ENCODE measurements at places on chromosomes 5 and 9. TPM values are rescaled to one million over a fixed set of nuclear protein-coding genes. Genes with fewer than 3 reads are reported as not detected.

DNA sequence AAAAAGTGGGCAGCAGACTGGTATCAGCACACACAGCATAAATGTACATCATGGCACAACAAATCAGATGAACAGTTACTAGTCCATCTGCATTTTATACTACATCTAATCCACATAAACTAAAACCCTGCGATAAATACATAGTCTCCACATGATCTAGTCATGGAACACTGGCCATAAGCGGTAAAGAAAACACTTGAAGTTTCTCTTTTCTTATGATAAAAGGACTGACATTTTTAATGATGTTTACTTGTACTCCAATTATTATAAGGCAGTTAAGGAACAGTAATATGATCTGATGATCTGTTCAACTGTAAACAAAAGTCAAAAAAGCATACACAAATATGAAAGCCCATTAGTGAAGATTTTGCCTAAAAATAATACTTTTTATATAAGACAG is 112.5 kb downstream of the MPDZ start:
- no peak for DNase-seq

- no peak for DNase-seq
These were observed 20.3 kb upstream of the SH3RF2 start for GRCh38 chr5:145915970-145916638.

- DNase-seq, result no peak
These were observed 323.9 kb upstream of the RORB start for GRCh38 chr9:74173284-74173683.

DNA sequence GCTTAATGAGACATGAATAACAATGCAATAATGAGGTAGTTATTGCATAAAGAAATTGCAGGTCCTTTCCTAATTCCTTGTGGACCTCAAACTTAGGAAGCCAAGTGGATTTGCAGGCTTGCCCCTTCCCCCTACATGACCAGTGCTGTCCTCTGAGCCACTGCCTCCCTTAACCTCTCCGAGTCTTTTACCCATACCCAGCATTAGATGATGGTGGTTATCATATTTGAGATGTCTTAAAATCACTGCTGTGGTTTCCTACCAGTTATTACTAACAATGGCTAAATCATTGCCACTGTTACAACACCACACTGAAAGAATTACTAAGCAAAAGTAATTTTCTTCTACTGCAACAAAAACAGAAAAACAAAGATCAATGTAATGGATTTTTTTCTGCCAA is 170.8 kb downstream of the EDIL3 start:
- DNase-seq, result no peak

DNA sequence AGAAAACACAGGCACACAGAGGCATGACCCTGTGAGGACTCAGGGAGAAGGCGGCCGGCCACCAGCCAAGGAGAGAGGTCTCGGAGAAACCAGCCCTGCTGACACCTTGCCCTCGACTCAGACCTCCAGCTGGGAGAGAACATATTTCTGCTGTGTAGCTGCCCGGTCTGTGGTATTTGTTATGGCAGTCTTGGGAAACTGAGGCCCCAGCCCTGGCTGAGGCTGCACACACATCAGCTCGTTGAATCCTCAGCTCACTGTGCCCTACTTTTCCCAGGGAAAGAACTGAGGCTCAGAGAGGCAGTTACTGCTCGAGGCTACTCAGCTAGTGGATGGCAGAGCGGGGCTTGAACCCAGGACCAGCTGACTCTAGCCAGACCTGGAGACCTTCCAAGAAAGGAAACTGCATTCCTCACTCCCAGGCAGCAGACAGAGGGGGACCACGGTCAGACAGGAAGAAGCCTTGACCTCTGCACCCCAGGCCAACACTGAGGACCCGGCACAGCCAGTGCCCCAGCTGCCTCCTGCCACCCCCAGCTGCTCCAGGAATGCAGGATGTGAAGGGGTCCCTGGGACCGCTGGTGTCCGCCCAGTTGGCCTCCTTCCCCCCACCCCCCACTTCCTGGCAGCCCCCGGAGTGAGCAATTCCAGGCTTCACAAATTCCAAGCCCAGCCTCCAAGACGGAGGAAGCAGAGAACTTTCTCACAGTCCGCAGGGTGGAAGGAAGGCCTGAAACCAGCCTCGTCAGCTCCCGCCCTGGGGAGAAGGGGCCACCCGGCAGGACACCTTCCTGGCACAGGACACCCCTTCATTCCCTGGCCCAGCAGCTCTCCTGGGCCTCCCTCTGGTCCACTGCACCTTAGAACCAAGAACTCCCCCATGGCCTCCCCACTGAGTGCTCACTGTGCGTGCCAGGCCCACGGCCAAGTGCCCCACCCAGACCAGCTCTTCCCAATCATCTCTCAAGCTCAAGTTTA is 69.9 kb downstream of the LRSAM1 start:
- DNase-seq, result no peak

GRCh38 chr5:174064171-174064570 is 18.7 kb downstream of the NSG2 start:
- DNase-seq, result no peak

DNA sequence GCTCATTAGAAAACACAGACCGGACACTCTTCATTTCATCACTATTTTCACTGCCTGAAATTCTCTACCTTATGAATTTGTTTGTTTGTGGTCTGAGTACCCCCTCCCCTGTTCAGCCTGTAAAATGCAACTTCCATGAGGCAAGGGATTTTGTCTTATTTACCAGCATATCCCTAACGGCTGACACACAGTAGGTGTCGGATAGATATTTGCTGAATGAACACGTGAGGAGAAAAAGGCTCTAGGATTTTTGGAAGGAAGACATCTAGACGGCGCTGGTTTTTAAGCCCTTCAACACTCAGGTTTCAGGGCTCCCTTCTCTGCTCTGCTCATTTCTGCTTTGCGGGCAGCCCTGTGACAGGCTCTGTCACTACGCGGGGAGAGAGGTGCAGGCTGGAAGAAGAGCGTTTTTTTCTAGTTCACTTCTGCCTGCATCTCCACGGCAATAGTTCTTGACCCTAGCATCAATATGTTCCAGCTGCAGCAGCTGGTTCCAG is 41.0 kb downstream of the KCNMB1 start:
- DNase-seq, result no peak

DNA sequence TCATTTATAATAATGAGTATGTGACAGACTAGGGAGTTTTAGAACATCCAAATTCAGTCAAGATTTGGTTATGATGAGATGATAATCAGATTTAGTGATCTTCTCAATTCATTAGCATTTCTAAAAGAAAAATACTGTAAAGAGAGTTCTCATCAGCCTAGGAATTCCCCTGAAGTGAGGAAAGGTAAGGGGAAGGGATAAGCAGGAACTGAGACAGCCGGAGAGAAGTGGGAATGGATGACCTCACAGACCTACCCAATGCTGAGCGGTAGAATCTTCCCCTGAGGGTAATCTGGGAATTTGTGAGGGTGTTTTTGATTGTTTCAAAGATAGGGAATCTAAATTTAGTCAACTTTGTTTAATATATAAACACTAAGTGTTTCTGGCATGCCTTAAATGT is 16.7 kb upstream of the GPBP1 start:
- no peak for DNase-seq

GRCh38 chr5:128290152-128290858 is 206.7 kb downstream of the SLC12A2 start:
- DNase-seq, result no peak

GRCh38 chr5:94916619-94917018 is 298.1 kb downstream of the SLF1 start:
- no peak for DNase-seq

DNA sequence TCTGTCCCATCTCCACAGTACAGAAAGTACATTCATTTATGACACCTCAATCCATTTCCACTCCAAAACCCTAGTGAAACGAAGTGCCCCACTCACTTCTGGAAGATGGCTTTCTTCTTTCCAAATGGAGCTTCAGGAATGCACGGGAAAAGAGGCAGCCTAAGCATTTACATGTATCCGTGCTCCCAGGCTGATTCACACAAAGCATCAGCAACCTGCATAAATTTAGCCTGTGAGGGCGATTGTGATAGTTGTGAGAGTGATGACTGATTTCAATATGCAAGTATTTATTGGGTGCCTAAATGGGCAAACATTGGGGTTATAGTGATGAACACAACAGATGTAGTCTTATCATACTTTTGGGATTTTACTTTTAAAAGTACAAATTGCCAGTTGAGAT is 86.6 kb downstream of the PLPPR1 start:
- no peak for DNase-seq

- DNase-seq, result no peak
These were observed 472.9 kb downstream of the PDE4D start for GRCh38 chr5:59420596-59420995.

DNA sequence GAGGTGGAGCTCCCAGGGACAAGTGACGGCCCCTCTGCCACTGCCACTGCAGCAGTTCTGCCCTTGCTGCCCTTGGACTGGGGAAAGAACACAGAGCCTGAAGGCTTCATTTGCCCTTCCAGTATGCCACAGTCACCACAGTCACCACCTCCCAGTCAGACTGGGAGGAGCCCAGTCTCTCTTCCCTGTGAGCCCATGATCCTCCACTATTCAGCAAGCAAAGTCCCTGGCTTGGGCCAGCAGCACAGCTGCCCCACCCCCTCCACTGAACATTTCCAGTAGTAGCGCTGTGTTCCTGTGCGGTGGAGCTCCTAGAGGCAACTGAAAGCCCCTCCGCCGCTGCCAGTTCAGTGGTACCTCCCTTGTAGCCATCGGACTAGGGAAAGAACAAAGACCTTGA is 329.4 kb downstream of the MAN2A1 start:
- no peak for DNase-seq

- no peak for DNase-seq
These were observed 102.1 kb upstream of the C9orf72 start for GRCh38 chr9:27675354-27675753.

DNA sequence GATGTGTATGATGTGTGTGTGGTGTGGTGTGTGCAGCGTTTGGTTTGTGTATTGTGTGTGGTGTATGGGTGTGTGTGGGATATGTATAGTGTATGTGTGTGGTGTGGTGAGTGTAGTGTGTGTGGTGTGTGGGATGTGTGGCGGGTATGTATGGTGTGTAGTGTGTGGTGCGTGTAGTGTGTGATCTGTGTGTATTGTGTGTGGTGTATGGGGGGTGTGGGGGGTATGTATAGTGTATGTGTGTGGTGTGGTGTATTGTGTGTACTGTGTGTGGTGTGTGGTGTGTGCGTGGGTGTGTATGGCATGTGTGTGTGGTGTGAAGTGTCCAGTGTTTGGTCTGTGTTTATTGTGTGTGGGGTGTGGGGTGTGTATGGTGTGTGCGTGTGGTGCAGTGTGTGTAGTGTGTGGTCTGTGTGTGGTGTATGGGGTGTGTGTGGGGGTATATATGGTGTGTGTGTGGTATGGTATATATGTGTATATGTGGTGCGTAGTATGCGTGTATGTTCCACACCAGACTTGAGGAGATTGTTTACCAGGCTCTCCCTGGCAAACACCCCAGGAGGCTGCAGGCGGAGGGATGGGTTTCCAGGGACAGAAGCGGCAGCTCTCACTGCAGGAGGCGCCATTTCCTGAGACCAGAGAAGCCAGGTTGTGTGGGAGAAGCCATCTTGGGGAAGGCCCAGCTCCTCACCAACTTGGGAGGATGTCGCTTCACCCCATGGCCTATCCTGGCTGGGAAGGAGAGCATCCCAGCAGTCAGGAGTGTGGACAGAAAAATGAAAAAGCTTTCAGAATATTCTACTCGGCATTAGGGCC is 138.1 kb downstream of the NXNL2 start:
- DNase-seq, result no peak

GRCh38 chr9:132008855-132009812 is 70.5 kb downstream of the MED27 start:
- DNase-seq, result no peak

DNA sequence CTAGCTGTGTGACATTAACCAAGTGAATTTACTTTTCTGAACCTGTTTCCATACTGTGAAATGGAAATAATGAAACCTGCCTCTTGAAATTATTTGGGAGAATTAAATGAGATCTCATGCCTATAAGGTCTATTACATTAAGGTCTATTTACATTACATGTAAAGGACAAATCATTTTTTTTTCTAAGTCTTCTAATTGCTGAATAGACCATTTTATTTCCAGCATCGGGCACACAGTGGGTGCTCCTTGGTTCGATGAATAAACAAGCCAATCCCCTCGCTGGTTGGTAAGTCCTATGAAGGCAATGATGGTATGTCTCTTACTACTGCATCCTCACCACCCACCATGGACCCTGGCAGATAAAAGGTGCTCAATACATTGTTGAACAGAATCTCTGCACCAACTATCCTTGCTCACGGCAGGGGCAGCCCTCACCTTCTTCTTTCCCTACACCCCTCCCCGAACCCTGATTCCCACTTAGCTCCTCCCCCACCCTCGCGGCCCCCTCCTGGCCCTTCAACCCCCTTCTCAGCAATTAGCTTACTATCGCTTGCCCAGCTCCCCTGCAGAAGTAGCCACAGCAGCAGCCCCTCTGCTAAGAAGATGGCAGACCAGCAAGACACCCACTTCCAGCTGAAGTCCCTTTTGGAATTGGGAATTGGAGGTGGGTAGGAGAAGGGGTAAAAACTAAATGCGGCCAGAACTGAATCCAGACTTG is 3.0 kb downstream of the PCDH1 start:
- DNase-seq, result no peak

DNA sequence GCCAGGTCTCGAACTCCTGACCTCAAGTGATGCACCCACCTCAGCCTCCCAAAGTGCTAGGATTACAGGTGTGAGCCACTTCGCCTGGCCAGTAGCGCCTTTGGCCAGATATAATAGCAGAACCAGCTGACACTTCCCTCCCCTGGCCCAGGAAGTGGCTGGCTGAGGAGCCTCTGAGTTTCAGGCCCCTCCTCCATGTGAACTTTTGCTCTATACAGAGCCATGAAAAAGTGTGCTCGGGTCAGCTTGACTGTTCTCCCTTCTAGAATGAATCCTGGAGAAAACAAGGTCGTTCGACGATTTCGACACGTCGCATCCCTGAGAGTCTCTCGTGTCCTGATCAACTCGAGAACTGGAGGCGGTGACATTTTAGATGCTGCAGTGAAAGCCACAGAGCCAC is 8.6 kb upstream of the ZDHHC12 start:
- DNase-seq, result no peak

- DNase-seq, result no peak
These were observed 21.3 kb downstream of the HK3 start for GRCh38 chr5:176877793-176878331.

The CSF2 gene
- total RNA-seq, result not detected

The C9orf43 gene
- total RNA-seq, result 0.28 TPM

The FSTL4 gene
- total RNA-seq, result not detected

The GABBR2 gene
- total RNA-seq, result 0.03 TPM

The ZNF367 gene
- total RNA-seq, result 3.7 TPM

The TSSK1B gene
- total RNA-seq, result not detected

The ISL1 gene
- not detected for total RNA-seq

Measured in T-cell (primary cell).